Stimulated activated naive B cell treated with anti-CD40 and anti-IgM and Interleukin-4, amounts not matched to agents 10 μg/mL and 1 μg/mL and 100 μg/mL, for 72 hours (primary cell): ENCODE measurements at places on chromosomes 1 and 21.

DNA sequence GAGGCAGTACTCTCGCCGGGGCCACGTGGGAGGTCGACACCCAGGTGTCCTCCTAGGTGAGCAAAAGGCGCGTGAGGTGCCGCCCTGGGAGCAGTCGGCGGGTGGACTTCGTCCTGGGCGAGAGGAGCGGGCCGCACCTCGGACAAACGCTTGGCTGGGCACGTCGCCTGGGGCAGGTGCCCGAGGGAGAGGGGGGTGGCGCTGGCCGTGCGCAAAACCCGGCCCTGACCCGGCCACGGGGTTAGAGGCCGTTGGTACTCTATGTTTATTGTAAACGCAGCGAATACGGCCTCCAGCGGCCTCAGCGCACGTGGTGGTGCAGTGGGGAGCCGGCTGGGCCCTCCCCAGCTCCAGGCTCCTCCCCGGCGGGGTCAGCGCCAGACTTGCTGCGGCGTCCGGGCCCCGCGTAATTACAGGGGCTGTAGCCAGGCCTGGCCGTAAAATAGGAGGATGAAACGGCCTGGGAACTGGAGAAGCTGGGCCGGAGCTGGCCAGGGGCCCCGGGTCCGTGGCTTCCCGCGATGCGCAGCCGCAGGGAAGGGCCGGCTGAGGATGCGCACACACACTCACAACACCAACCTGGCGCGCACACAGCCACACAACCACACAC lies 1.6 kb upstream of the EFNA1 start:
- no peak for DNase-seq

DNA sequence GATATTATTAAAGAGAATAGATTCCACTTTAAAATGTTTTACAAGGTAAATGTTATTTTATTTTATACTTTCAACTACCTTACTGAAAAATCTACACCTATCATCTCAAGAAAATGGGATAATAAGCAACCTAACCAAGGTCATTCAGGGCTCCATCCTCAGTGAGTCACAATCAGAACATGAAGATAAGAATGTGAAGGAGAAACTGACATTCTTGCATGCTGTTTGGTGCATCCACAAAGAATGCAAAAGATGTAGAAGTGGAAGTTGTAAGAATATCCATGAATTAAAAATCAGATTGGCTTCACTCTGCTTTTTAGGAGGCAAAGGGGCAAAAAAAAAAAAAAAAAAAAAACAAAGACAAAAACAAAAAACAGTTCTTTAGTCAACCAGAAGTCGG lies 6.5 kb downstream of the WARS2 start:
- no peak for DNase-seq

GRCh38 chr21:22191581-22191980 lies 1193.4 kb downstream of the NCAM2 start:
- no peak for DNase-seq

DNA sequence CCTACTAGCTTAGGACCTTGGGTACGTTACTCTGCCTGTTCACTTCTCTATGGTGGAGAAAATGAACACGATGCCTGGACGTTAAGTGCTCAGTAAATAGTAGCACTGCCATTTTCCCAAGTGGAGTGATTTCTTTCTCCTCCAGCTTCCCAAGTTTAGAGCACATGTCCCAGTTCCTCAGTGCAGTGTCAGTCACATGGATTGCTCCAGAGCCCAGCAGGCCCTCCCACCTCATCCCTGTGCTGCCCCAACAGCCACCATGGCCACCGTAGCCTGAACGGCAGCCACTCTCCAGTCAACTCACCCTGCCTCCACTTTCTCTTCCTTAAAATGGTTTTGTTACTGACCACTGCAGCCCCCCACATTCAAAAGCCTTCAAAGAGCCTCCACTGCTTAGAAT lies 8.5 kb downstream of the STMN1 start:
- no peak for DNase-seq

DNA sequence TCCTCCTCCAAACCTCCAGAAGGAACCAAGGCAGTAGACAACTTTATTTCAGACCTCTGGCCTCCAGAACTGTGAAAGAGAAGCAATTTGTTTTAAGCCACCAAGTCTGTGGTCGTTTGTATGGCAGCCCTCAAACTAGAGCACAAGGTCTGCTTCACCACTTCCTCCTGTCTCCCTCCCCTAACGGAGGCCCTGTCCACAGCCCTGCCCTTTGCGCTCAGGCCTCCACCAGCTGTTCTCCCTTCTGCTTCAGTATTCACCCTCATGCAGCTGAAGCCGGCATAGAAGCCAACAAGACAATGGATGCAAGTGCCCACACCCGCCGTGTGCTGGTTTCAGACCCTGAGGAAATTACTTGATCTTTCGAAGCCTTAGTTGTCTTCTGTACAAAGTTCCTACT lies 364.1 kb downstream of the HHAT start:
- DNase-seq = peak; percentile 8

DNA sequence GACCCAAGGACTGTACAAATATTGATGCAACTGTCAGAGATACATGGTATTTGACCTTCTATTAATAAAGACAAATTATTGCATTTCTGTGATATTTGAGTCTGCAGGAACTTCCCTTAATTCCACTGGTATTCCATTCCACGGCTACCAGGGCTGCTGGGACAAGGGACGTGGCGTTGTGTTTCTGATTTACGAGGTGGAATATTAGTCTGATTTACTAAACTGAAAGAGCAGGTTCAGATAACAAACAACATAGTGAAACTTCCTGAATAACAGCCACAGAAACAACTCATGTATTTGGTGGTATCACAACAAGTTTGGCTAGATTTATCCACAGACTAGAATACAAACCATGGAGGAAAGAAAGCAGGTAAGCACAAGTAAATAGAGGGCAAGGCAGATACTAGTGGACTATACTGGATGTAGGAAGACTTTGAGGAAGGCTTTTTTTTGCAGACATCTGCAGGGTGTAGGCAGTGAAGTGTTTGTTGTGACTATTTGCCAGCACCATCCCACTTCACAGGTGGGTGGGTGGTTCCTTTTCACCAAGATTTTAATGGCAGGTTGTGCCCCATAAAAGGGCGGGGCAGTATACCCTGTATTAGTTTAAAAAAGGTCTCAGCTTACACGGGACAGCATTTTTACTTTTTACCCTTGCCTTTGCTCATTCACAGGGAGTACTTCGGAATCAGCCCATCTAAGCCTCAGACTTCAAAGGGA lies 100.4 kb downstream of the FGGY start:
- no peak for DNase-seq

- DNase-seq = no peak
These were observed 147.2 kb upstream of the DPYD start for GRCh38 chr1:98068016-98068415.

DNA sequence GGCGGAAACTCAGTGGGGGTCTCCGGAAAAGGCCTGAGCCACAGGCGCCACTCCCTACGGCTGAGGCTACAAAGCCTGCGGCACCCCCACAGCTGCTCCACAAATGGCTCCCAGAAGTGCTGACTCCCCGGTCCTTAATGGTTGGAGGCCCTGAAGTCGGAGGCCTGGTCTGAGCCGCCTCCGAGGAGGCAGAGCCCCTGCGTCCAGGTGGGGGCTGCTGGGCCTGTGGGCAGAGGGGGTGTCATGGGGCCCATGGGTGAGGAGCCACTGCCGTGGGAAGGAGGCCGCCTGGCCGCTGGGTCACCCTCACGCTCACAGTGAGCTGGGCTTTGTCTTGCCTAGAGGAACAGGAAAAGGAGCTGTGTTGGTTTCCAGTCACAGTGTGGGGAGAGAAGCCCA lies 12.4 kb upstream of the COL18A1 start:
- no peak for DNase-seq

DNA sequence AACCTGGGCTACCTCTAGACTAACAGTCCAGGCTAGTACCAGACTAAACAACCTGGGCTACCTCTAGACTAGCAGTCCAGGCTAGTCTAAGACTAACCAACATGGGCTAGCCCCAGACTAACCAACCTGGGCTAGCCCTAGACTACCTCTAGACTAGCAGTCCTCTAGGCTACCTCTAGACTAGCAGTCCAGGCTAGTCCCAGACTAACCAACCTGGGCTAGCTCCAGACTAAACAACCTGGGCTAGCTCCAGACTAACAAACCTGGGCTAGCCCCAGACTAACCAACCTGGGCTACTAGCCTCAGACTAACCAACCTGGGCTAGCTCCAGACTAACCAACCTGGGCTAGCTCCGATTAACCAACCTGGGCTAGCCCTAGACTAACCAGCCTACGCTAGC lies 2.0 kb downstream of the TFF2 start:
- no peak for DNase-seq

- DNase-seq = no peak
These were observed 21.3 kb downstream of the GPR137B start for GRCh38 chr1:236163463-236164153.

- no peak for DNase-seq
These were observed 31.4 kb upstream of the WASF2 start for GRCh38 chr1:27521336-27521831.

GRCh38 chr1:30472009-30472408 lies 251.4 kb downstream of the MATN1 start:
- DNase-seq = no peak

DNA sequence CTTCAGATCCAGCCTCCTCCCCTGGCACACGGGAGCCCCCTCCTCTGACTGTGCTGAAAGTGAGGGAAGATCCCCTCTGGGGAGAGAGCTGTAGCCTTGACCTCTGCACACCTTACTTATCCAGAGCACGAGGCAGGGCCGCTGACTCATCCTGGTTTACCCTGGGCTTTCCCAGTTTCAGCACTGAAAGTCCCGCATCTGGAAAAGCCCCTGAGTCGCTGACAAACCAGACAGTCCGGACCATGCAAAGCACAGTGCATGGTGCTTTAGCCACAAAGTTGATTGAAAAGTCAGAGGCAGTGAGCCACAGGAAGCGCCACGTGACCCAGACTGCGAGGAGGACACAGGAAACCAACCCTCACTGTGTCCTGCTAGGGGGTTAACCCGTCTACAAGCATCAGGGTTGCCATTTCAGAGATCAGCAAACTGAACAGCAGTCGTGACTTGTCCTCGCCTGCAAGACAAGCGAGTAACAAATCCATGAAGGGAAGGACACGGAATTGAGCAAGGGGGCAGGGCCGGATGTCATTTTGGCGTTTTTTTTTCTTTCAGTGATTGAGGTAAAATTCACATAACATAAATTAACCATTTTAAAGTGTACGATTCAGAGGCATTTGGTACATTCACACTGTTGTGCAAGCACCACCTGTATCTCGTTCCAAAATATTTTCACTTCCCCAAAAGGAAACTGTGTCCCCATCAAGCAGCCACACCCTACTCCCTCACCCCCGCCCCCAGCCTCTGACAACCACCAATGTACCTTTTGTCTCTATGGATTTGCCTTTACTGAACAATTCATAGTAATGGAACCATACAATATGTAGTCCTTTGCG lies 19.9 kb upstream of the IFNGR2 start:
- DNase-seq = peak; percentile 93

DNA sequence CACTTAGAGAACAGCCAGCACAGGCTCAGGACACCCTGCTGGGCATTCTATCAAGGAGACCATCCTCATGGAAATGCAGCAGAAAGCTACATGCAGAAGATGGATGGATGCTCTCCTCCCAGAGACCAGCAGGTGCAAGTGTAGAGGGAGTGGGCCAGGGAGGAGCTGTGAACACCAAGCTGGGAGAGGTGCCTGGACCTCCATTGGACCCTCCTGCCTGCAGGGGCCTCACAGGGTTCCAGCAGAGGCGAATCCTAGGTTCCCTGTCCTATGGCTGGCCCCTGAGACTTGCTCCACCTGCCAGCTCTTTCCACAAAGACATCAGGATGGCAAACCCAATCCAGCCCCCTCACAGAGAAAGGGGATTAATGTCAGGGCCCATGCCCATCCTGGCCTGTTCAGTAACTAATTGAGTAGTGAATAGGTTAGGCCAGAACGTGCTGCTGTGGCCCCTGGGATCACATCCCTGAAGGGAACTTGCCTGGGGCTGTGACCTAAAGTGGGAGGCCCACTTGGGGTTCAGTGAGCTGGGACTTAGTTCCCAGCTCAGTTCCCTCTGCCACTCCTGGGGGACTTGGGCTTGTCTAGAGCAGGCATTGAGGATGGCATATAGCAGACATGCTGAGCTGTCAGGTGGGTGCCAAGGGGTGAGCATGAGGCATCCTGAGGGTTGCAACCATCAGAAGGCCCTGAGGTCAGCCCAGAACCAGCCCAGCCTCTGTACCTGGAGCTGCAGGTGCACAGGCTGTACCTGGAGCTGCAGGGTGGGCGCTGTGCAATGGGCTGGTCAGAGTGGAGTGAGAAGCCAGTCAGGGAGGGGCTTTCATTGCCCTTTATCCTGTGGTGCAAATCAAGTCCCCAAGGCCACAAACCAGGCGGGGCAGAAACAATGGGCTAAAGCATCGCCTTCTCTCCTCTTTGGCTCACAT lies 22.9 kb upstream of the ZNF678 start:
- no peak for DNase-seq

GRCh38 chr1:26269198-26269550 lies 10.7 kb upstream of the SH3BGRL3 start:
- DNase-seq = no peak

DNA sequence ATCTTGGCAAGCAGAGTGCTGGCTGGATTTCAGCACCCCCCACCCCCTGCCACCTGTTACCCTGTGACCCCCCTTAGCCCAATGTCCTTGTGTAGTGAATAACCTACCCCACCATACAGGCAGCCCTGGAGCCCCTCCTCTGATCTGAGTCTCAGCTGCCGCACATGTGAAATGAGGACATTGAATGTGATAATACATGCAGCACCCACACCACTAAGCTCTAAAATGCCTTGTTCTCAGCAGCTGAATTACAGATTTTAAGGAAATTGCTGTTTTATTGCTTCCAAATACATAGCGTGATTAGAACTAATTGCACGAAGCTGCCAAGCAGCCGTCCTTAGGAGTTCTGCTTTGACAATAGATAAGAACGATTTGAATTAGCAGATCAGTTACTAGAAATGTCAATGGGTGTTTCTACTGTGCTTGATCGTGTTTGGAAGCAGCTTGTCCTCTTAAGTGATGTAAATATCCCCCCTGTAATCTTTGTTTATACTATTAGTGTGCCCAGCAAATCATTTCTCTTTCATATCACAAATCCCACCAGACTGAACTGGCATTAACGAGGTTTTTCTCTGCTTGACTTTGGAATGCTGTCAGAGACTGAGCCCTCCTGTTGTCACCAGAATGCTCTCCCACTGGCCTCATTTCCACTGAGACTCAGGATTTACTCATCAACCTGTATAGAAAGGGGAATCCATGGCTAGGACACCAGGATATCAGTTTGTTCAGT lies 4.9 kb downstream of the SLAMF8 start:
- no peak for DNase-seq

- DNase-seq = no peak
These were observed 23.8 kb upstream of the KCNA10 start for GRCh38 chr1:110542725-110543124.
